ENCODE measurements at places on chromosomes 5 and 9.

GRCh38 chr9:92564982-92565381 lies 29.2 kb upstream of the ECM2 start:
- no peak for DNase-seq

DNA sequence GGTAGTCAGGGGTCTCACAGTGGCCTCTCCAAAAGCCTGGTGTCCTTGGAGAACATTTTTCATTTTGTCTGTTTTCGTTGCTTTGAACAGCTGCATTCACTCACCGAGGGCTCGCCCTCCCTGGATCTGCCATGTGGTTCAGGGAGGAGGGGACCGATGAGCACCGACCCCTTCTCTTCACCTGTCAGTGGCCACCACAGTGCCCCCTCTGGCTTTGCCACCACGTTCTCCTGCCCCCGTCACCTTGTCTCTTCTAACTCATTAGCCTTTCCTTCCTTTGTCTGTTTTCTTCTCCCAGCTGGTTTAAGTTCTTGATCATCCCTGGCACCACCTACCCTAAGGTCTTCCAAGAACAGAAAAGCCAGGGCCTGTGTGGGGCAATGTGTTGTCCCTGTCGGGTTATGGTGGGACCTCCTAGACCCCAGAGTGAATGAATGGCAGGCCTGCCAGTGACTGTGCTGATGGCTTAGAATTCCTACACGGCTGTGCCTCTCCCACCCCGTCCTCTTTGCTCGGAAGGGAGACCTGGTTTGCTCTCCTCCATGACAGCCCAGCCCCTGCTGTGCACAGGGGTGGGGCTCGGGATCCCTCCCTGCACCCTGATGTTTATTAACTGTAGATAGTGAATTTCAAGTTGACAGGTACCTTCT lies 90.0 kb downstream of the ANKRD33B start:
- DNase-seq, result no peak

- no peak for DNase-seq
Measured at GRCh38 chr9:71886015-71886414, 25.0 kb downstream of the ABHD17B start.

DNA sequence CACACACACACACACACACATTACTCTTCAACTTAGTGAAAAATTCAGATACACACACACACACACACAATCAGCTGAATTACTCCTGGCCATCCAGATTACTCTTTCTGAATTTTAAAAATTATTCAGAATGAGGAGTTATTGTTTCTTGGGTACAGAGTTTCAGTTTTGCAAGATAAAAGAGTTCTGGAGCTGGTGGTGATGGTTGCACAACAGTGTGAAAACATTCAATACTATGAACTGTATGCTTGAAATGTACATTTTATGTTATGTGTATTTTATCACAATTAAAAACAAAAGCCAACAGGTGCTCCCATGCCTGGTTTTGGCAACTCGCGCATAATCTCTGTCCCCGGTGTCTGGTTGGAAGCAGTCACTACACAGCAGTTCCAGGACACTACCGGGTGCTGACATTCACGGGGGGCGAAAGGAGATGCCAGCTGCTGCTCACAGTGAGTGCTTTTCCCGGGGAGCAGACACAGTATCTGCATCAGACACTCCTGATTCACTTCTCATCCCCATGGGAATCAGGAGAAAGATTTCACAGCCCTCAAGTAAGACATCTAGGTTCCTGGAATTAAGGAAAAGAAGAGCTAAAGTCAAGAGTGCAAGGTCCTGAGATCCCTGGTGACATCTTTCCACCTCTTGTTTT lies 55.7 kb downstream of the LHFPL2 start:
- DNase-seq, result no peak

- no peak for DNase-seq
Measured at GRCh38 chr5:154513669-154514084, 35.6 kb upstream of the HAND1 start.

Measured in OCI-LY7 (cell line).